Pulmonary artery endothelial cell (primary cell): ENCODE measurements at places on chromosomes 5 and 9. TPM values are rescaled to one million over a fixed set of nuclear protein-coding genes. Genes with fewer than 3 reads are reported as not detected.

Gene MYOZ3
- total RNA-seq, result 0.25 and 0.59 TPM in 2 replicates

Gene PCDH12
- 12.1 and 23.0 TPM in 2 replicates for total RNA-seq

Gene C9orf153
- 0.07 and 0.14 TPM in 2 replicates for total RNA-seq

Gene NUTM2G
- not detected in 2 replicates for total RNA-seq

Gene C5orf52
- total RNA-seq, result not detected in 2 replicates

Gene ARHGEF28
- 74.8 and 113 TPM in 2 replicates for total RNA-seq

Gene OR1Q1
- not detected in 2 replicates for total RNA-seq

Gene SLC45A2
- 0.13 TPM in 1 of 2 replicates, not detected in the other for total RNA-seq
